ENCODE measurements at places on chromosomes 2 and 18. TPM values are rescaled to one million over a fixed set of nuclear protein-coding genes. Genes with fewer than 3 reads are reported as not detected.

The UGT1A8 gene
- total RNA-seq = not detected

The CCDC178 gene
- not detected for total RNA-seq

The ADRA2B gene
- total RNA-seq = not detected

The SERPINB13 gene
- not detected for total RNA-seq

The ABCG8 gene
- not detected for total RNA-seq

The GKN1 gene
- total RNA-seq = not detected

The PRSS56 gene
- not detected for total RNA-seq

The CXCR4 gene
- not detected for total RNA-seq

The VSNL1 gene
- total RNA-seq = not detected

The LINC00305 gene
- total RNA-seq = not detected

The ATF2 gene
- 74.9 TPM for total RNA-seq

The MSTN gene
- 0.89 TPM for total RNA-seq

The GPR155 gene
- 5.2 TPM for total RNA-seq

The DTNA gene
- 6.2 TPM for total RNA-seq

- no peaks in the 10 kb centered on the region for H3K36me3 ChIP-seq
- H3K27ac ChIP-seq = no peak overlapping the region
- H3K4me1 ChIP-seq = no peaks in the 10 kb centered on the region
- no peak for DNase-seq
These were observed 40.2 kb downstream of the PID1 start for GRCh38 chr2:229230911-229231310.

- no peak overlapping the region for H3K27ac ChIP-seq
- DNase-seq = no peak
- peaks cover 51% of the 10 kb centered on the region for H3K27me3 ChIP-seq
These were observed 30.1 kb upstream of the GNAL start for GRCh38 chr18:11658989-11659388.

DNA sequence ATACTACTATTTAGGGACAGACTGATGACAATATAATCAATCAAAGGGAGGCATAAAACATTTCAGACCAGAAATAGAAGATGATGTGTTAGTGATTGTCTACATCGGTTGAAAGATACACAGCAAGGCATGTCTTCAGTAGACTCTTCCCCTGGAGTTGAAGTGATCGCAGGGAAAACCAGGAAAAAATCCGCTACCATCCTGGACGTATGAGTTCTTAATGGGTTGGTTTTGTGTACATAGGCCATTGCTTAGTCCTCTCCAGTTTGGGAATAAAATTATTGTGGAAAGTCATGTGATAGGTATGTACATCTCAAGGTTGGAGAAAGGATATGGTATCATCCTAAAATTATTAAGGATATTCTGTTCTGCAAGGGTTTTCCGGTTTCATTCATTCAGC, 4.3 kb downstream of the APCDD1 start:
- peaks cover 8% of the 10 kb centered on the region for H3K4me1 ChIP-seq
- H3K36me3 ChIP-seq = no peaks in the 10 kb centered on the region
- peaks cover 30% of the 10 kb centered on the region for H3K27me3 ChIP-seq

- no peak overlapping the region for H3K4me3 ChIP-seq
- peaks cover 2% of the 10 kb centered on the region for H3K36me3 ChIP-seq
- H3K27ac ChIP-seq = no peak overlapping the region
- H3K27me3 ChIP-seq = no peaks in the 10 kb centered on the region
These were observed 148.8 kb downstream of the ARL4C start for GRCh38 chr2:234348081-234348480.

- DNase-seq = no peak
- H3K36me3 ChIP-seq = peaks cover 2% of the 10 kb centered on the region
- no peak overlapping the region for H3K4me3 ChIP-seq
- H3K4me1 ChIP-seq = peaks cover 69% of the 10 kb centered on the region
- peak overlapping the region; percentile 79 for H3K27ac ChIP-seq
- no peaks in the 10 kb centered on the region for H3K27me3 ChIP-seq
These were observed 70.9 kb downstream of the AAK1 start for GRCh38 chr2:69572641-69573040.

- H3K27ac ChIP-seq = no peak overlapping the region
- H3K4me3 ChIP-seq = no peak overlapping the region
- no peak for DNase-seq
These were observed 29.6 kb downstream of the NEMP2 start for GRCh38 chr2:190504912-190505311.

GRCh38 chr2:210884227-210884626, 327.8 kb downstream of the CPS1 start:
- H3K27ac ChIP-seq = no peak overlapping the region
- H3K27me3 ChIP-seq = peaks cover 3% of the 10 kb centered on the region
- H3K4me1 ChIP-seq = no peaks in the 10 kb centered on the region

DNA sequence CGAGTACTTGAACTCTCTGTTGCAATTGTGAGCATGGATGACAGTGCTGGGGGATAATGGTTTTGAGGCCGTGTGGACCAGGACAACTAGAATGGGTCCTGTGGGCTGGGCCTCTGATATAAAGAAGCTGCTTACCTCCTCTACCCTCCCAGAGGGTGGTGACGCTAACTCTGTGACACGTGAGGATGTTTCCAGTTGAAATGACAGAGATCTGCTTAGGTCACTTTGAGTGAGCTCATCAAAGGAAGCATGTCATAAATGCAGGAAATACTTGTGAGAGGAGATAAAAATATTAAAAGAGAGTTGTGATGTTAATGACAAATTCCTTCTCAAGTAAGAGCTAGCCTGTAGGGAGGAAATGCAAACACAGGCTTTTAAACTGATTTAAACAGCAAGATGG, 16.4 kb downstream of the RMC1 start:
- H3K27me3 ChIP-seq = no peaks in the 10 kb centered on the region
- no peak overlapping the region for H3K4me3 ChIP-seq
- H3K36me3 ChIP-seq = peaks cover 50% of the 10 kb centered on the region
- H3K4me1 ChIP-seq = peaks cover 7% of the 10 kb centered on the region
- no peak overlapping the region for H3K27ac ChIP-seq
- DNase-seq = no peak

GRCh38 chr18:57755473-57756067, 47.5 kb downstream of the ATP8B1 start:
- H3K4me1 ChIP-seq = peaks cover 32% of the 10 kb centered on the region
- no peak for DNase-seq

- H3K4me1 ChIP-seq = no peaks in the 10 kb centered on the region
- peak; percentile 84 for DNase-seq
- H3K36me3 ChIP-seq = peaks cover 5% of the 10 kb centered on the region
- no peak overlapping the region for H3K27ac ChIP-seq
These were observed 89.6 kb downstream of the UXS1 start for GRCh38 chr2:106104332-106105062.

DNA sequence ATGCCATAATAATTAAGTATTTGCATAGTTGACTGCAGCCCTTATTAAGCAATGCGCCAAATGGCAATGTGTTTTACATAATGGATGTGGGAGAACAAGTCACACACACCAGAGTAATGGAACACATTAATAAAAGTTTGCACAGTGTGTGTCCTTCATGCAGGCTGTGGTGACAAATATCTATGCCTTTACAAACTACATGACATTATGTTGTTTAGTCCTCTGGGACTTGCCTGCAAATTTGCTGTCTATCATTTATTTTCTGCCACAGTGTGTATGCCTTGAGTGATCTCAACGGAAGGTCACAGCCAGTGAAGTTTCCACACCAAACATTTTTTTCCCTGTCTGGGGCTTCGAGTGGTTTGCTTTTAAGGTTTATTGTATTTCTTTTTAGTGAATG, 175.2 kb upstream of the TMEFF2 start:
- peaks cover 13% of the 10 kb centered on the region for H3K27me3 ChIP-seq
- H3K4me3 ChIP-seq = no peak overlapping the region
- peaks cover 14% of the 10 kb centered on the region for H3K4me1 ChIP-seq
- no peaks in the 10 kb centered on the region for H3K36me3 ChIP-seq

- H3K4me3 ChIP-seq = no peak overlapping the region
- DNase-seq = peak; percentile 83
- no peaks in the 10 kb centered on the region for H3K4me1 ChIP-seq
These were observed 145.4 kb upstream of the TWIST2 start for GRCh38 chr2:238702276-238703052.

- H3K27me3 ChIP-seq = peaks cover 40% of the 10 kb centered on the region
- H3K27ac ChIP-seq = no peak overlapping the region
- DNase-seq = no peak
- no peaks in the 10 kb centered on the region for H3K36me3 ChIP-seq
- H3K4me1 ChIP-seq = peaks cover 39% of the 10 kb centered on the region
These were observed 3.7 kb upstream of the LRP2 start for GRCh38 chr2:169366066-169366465.

DNA sequence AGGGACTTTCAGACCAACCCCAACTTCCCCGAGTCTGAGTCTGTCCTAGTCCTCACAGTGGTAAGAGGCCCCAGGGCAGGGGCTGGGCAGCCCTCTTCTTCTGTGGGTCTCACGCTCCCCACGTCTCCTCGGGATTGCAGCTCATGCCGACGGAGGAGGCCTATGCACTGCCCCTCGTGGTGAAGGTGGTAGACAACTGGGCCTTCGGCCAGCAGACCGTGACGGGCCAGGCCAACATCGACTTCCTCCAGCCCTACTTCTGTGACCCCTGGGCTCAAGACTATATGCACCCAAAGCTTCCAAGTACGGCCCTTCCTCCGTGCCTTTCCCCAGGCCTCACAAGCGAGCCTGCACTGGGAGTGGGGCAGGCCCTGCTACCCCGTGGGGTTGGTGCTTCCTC, 44.3 kb downstream of the LMAN2L start:
- H3K4me1 ChIP-seq = no peaks in the 10 kb centered on the region
- no peaks in the 10 kb centered on the region for H3K36me3 ChIP-seq
- H3K27ac ChIP-seq = no peak overlapping the region
- DNase-seq = no peak
- H3K27me3 ChIP-seq = no peaks in the 10 kb centered on the region

GRCh38 chr2:128263902-128264331, 54.8 kb downstream of the HS6ST1 start:
- no peaks in the 10 kb centered on the region for H3K27me3 ChIP-seq
- H3K4me1 ChIP-seq = peaks cover 24% of the 10 kb centered on the region
- peaks cover 1% of the 10 kb centered on the region for H3K36me3 ChIP-seq
- H3K4me3 ChIP-seq = no peak overlapping the region
- H3K27ac ChIP-seq = no peak overlapping the region

GRCh38 chr2:211237586-211238275, 681.3 kb downstream of the CPS1 start:
- H3K4me3 ChIP-seq = no peak overlapping the region
- H3K4me1 ChIP-seq = peaks cover 12% of the 10 kb centered on the region
- peaks cover 9% of the 10 kb centered on the region for H3K27me3 ChIP-seq
- H3K27ac ChIP-seq = no peak overlapping the region
- DNase-seq = no peak
- H3K36me3 ChIP-seq = no peaks in the 10 kb centered on the region

GRCh38 chr18:57270156-57270555, 82.2 kb upstream of the ST8SIA3 start:
- H3K4me3 ChIP-seq = no peak overlapping the region
- H3K4me1 ChIP-seq = no peaks in the 10 kb centered on the region
- no peaks in the 10 kb centered on the region for H3K36me3 ChIP-seq
- H3K27me3 ChIP-seq = no peaks in the 10 kb centered on the region
- no peak overlapping the region for H3K27ac ChIP-seq

GRCh38 chr2:8550481-8550880, 131.4 kb upstream of the ID2 start:
- H3K4me3 ChIP-seq = no peak overlapping the region
- no peaks in the 10 kb centered on the region for H3K36me3 ChIP-seq
- H3K27ac ChIP-seq = no peak overlapping the region
- no peaks in the 10 kb centered on the region for H3K4me1 ChIP-seq

- H3K4me3 ChIP-seq = no peak overlapping the region
- H3K27ac ChIP-seq = peak overlapping the region; percentile 87
- no peak for DNase-seq
- H3K4me1 ChIP-seq = peaks cover 37% of the 10 kb centered on the region
- H3K36me3 ChIP-seq = no peaks in the 10 kb centered on the region
These were observed 106.4 kb upstream of the UGP2 start for GRCh38 chr2:63735263-63735662.

GRCh38 chr2:31066551-31066950, 71.7 kb downstream of the GALNT14 start:
- H3K27me3 ChIP-seq = peaks cover 6% of the 10 kb centered on the region
- no peaks in the 10 kb centered on the region for H3K4me1 ChIP-seq
- no peaks in the 10 kb centered on the region for H3K36me3 ChIP-seq
- H3K4me3 ChIP-seq = no peak overlapping the region
- no peak for DNase-seq

DNA sequence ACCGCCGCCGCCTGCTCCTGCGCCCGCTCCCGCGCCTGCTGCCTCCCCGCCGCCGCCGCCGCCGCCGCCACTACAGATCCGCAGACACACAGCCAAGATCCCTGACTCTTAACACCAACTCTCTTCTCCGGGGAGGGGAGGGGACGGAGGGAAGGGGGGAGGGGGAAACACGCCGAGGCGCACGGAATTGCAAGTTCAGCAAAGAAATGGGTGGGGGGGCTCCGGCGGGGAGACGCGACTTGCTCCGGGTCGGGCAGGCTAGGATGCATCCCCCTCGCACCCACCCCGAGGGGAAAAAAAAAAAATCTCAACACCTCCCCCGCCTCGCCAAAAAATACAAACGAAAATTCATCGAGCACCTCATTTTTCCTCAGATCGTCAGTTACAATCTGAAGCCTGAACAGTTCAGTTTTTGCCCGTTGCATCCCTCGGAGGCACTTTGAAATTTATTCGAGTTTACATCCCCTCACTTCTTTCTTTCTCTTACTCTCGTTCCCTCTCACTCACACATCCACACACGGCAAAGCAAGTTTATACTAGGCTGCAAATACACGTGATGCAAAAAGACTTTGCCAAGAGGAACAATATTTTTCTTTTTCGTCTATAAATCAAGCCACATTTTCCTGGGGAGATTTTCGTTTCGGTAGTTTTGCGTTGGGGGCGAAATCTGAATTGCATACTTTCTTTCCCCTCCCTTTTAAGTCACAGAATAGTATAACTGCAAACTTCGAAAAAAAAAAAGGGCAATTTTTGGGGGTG, at the start of gene TCF4:
Gene TCF4, minus strand, starts transcription at position 82 of the 759 bp plus-strand sequence. CDS start 1,076 bp downstream, outside the sequence.
- peak; percentile 87 for DNase-seq
- H3K27ac ChIP-seq = peak within 1 kb of the TSS; percentile 88
- H3K27me3 ChIP-seq = no peaks in the 10 kb centered on the region

GRCh38 chr2:15367205-15367604, 193.9 kb downstream of the NBAS start:
- no peaks in the 10 kb centered on the region for H3K27me3 ChIP-seq
- DNase-seq = no peak

DNA sequence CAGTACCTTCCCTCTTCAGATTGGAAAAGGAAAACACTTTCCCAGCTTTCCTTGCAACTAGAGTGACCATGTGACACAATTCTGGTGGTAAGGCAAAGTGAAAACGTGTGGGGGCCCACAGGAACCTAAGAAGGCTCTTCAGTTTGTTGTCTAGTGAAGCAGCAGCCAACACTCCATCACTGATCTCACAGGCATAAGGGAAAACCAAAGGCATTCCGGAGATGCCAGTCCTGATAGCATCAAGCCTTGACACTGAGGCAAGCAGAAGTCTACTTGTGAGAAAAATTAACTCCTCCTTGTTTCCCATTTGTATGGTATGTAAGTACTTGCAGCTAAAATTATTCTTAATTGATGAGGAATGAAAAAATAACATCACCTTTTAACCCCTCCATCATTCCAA, 88.3 kb downstream of the ETAA1 start:
- DNase-seq = no peak
- H3K27ac ChIP-seq = no peak overlapping the region
- H3K4me3 ChIP-seq = no peak overlapping the region
- H3K36me3 ChIP-seq = no peaks in the 10 kb centered on the region

GRCh38 chr2:60560734-60561644, 7.5 kb upstream of the BCL11A start:
- peaks cover 10% of the 10 kb centered on the region for H3K4me1 ChIP-seq
- H3K4me3 ChIP-seq = no peak overlapping the region
- DNase-seq = no peak
- no peak overlapping the region for H3K27ac ChIP-seq

GRCh38 chr2:72824224-72824842, 1.5 kb downstream of the EXOC6B start:
- peaks cover 29% of the 10 kb centered on the region for H3K4me1 ChIP-seq
- H3K27ac ChIP-seq = no peak overlapping the region
- peaks cover 7% of the 10 kb centered on the region for H3K36me3 ChIP-seq
- H3K27me3 ChIP-seq = no peaks in the 10 kb centered on the region
- H3K4me3 ChIP-seq = peak overlapping the region; percentile 98
- DNase-seq = no peak

All from osteocyte (in vitro differentiated cells).